ENCODE measurements at places on chromosomes 11 and 22. TPM values are rescaled to one million over a fixed set of nuclear protein-coding genes. Genes with fewer than 3 reads are reported as not detected.
A peak's percentile ranks its signal among the peaks of the same experiment; 100 is the strongest.

- peak; percentile 77 for DNase-seq
Observed at GRCh38 chr11:57597461-57597915, at the start of gene SERPING1. SERPING1 (plus strand) TSS chr11:57597685; CDS start chr11:57598271, 586 bp downstream.

Gene SYT7
- total RNA-seq = 12.1 TPM

Gene SCGB2A2
- not detected for total RNA-seq

- no peak for DNase-seq
Observed at GRCh38 chr11:2207212-2207611, 35.6 kb upstream of the TH start.

GRCh38 chr11:86117712-86118063 is 48.8 kb upstream of the PICALM start:
- no peak for DNase-seq

GRCh38 chr11:111069066-111069465 is 176.5 kb upstream of the POU2AF2 start:
- DNase-seq = peak; percentile 62

DNA sequence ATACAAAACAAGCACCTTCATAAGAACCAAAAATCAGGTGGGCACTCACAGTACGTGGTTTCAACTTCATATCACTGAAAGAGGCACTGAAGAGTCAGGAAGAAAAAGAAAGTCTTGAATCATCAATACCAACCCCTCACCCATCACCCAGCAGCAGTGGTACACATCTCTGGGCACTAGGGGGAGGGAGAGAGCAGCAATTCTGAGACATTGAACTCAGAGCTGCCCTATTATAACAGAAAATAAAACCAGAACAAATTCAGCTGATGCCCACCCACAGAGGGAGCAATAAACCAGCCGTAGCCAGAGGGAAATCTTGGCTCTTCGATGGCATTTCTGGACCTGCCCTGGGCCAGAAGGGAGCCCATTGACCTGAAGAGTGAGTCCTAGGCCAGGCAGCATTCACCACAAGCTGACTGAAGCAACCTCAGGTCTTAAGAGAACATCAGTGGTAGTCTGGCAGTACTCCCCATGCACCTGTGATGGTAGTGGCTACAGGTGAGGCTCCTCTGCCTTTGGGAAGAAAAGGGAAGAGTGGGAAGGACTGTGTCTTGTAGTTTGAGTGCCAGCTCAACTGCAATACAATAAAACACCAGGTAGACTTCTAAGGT is 42.2 kb upstream of the FAM181B start:
- peak; percentile 67 for DNase-seq

Gene PRODH
- total RNA-seq = 2.1 TPM

All from cardiac muscle cell (in vitro differentiated cells and primary cell).